Mesangial cell (primary cell): ENCODE measurements at places on chromosomes 13 and 19. TPM values are rescaled to one million over a fixed set of nuclear protein-coding genes. Genes with fewer than 3 reads are reported as not detected.

Gene ZNF541
- total RNA-seq: 0.13 TPM in 1 of 2 replicates, not detected in the other

Gene SHC2
- total RNA-seq: 0.16 and 3.4 TPM in 2 replicates

Gene DCLK1
- total RNA-seq: 2.8 and 4.4 TPM in 2 replicates

Gene TEX29
- total RNA-seq: not detected in 2 replicates

Gene GRK1
- not detected in 2 replicates for total RNA-seq

Gene PNMA8A
- 4.1 and 14.1 TPM in 2 replicates for total RNA-seq

Gene CRX
- not detected in 2 replicates for total RNA-seq

Gene CA11
- total RNA-seq: 11.3 TPM in 1 of 2 replicates, not detected in the other

Gene MAMSTR
- 1.3 and 5.3 TPM in 2 replicates for total RNA-seq

Gene IZUMO1
- not detected in 2 replicates for total RNA-seq

Gene IRGC
- total RNA-seq: not detected in 2 replicates

Gene ONECUT3
- not detected in 2 replicates for total RNA-seq

Gene TMEM59L
- 0.16 and 1.3 TPM in 2 replicates for total RNA-seq

Gene SUGP2
- 24.6 and 28.0 TPM in 2 replicates for total RNA-seq

Gene LILRB3
- 1.1 TPM in 1 of 2 replicates, not detected in the other for total RNA-seq

Gene KISS1R
- 0.13 TPM in 1 of 2 replicates, not detected in the other for total RNA-seq

Gene ZNF492
- 0.13 and 1.6 TPM in 2 replicates for total RNA-seq

Gene FCAR
- total RNA-seq: not detected in 2 replicates

Gene ZSCAN1
- total RNA-seq: not detected in 2 replicates

Gene S1PR5
- 0.65 and 0.76 TPM in 2 replicates for total RNA-seq

Gene NXNL1
- not detected in 2 replicates for total RNA-seq

Gene LILRA2
- total RNA-seq: not detected in 2 replicates

Gene NTN5
- 0.51 TPM in 1 of 2 replicates, not detected in the other for total RNA-seq

Gene OR7C1
- not detected in 2 replicates for total RNA-seq

Gene C3
- 0.49 and 10.9 TPM in 2 replicates for total RNA-seq

Gene KCTD15
- 44.0 and 47.9 TPM in 2 replicates for total RNA-seq

Gene CGB5
- total RNA-seq: 0.38 and 2.1 TPM in 2 replicates

Gene AKT2
- total RNA-seq: 75.6 and 91.8 TPM in 2 replicates

Gene ZNF563
- 0.63 and 0.65 TPM in 2 replicates for total RNA-seq
